ENCODE measurements at places on chromosomes 2 and 18.

DNA sequence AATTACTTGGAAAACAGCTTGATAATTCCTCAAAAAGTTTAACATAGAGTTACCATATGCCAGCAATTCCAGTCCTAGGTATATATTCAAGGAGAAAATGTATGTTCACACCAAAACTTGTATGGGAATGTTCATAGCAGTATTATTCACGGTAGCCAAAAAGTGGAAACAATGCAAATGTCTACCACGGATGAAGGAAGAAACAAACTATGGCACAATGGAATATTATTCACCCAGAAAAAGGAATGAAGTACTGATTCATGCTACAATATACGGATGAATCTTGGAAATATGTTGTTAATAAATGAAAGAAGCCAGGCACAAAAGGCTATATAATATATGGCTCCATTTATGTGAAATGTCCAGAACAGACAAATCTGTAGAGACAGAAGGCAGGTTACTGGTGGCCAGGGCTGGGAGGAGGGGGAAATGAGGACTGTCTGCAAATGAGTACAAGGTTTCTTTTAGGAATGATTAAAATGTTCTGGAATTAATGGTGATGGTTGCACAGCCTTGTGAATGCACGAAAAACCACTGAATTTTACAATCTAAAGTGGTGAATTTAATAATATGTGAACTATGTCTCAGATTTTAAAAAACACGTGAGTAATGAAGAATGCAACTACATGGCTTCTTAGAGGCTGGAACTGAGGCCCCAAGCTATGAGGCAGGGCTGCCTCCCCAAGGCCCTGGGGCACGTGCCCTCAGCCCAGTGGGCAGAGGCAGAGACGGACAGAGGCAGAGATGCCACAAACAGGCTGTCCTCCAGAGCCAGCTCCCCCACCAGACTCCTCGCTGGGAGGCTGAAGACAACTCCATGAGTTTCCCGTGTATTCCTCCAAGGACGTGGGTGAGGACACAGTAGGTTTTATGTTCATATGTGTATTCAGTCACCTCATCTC, 5.0 kb downstream of the LIMS2 start:
- DNase-seq = no peak
- no peak overlapping the region for H3K4me3 ChIP-seq
- no peaks in the 10 kb centered on the region for H3K36me3 ChIP-seq

GRCh38 chr18:69580107-69580506, 179.4 kb downstream of the DOK6 start:
- H3K27me3 ChIP-seq = no peaks in the 10 kb centered on the region
- no peak for DNase-seq
- H3K4me3 ChIP-seq = no peak overlapping the region
- no peak overlapping the region for H3K27ac ChIP-seq
- no peaks in the 10 kb centered on the region for H3K36me3 ChIP-seq

DNA sequence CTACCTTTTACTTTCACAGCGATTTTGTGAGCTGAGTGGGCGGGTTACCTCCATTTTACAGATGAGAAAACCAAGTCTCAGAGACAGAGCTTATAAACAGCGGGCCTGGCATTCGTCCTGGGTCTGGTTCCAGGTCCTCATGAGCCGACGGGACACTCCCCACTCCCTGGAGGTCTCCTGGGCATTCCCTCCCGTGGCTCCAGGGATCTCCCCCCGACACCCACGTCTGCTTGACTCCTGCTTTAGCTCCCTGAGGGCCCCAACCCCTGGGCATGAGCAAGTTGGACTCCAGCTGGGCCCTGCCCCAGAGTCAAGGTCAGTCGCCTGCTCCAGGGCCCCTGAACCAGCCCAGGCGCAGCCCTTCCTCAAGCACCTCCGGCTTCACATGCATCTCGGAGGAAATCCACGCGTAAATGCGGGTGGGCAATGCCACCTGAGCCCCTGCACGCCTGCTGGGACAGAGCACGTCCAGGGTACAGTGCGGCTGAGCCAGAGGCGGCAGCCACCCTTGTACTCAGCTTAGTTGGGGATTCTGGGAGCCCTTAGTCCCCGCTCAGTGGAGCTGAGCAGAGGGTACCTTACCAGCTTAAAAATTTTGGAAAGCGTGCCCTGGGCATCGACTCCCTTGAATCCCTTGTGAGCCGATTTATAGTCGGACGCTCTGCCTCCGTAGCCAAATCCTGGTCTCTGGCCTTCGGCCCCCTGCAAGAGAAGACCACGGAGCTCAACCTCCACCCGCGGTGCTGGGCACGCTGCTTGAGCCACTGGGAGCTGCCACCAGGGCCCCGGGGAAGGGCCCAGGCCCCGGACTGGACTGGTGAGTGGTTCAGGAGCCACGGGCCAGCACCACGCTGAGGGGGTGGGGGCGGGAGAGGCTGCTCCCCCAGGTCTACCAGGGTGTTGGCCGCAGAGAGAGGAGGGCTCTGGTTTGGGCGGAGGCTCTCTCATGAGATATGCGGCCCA, 148.1 kb downstream of the MBP start:
- H3K4me3 ChIP-seq = no peak overlapping the region
- DNase-seq = no peak
- no peaks in the 10 kb centered on the region for H3K27me3 ChIP-seq

GRCh38 chr2:232142049-232142448, 180.5 kb downstream of the DIS3L2 start:
- no peak overlapping the region for H3K4me3 ChIP-seq
- H3K4me1 ChIP-seq = no peaks in the 10 kb centered on the region
- no peaks in the 10 kb centered on the region for H3K36me3 ChIP-seq

GRCh38 chr2:205783872-205784499, 101.7 kb downstream of the NRP2 start:
- no peaks in the 10 kb centered on the region for H3K36me3 ChIP-seq
- H3K27ac ChIP-seq = no peak overlapping the region
- no peak overlapping the region for H3K4me3 ChIP-seq
- no peaks in the 10 kb centered on the region for H3K4me1 ChIP-seq
- no peaks in the 10 kb centered on the region for H3K27me3 ChIP-seq
- DNase-seq = no peak

- H3K27ac ChIP-seq = no peak overlapping the region
- peak; percentile 56 for DNase-seq
- H3K4me1 ChIP-seq = peaks cover 41% of the 10 kb centered on the region
- no peaks in the 10 kb centered on the region for H3K36me3 ChIP-seq
- H3K4me3 ChIP-seq = no peak overlapping the region
These were observed 21.9 kb upstream of the RNF149 start for GRCh38 chr2:101330253-101330933.

DNA sequence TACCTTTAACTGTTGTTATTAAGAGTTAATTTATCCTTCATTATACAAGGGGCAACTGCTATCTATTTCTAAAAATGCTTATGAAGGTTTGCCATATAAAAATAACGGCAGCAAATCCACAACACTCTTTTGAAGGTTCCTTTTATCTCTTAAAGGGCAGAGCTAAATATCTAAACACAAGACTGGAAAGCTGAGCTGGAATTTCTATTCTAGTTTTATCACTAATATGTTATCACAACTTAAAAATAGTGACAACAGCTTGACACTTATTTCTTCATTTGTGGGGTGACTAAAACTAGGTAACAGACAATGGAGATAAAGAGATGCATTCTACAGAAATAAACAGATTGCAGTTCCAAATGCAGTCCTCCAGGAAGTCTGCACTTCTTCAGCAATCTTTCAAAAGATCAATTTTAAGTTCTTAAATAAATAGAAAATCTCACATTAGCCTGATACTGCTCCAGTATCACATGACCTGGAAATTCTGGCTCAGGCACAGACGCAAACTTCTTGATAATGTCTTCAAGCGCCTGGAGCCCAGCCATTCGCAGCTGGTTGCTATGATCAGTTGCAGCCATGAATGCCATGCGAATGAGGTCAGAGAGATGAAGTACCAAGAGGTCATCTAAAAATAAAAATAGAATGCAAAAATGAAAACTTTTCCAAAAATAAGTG, 54.0 kb upstream of the STRN start:
- no peaks in the 10 kb centered on the region for H3K36me3 ChIP-seq
- DNase-seq = no peak
- H3K4me1 ChIP-seq = no peaks in the 10 kb centered on the region
- H3K27me3 ChIP-seq = no peaks in the 10 kb centered on the region
- H3K4me3 ChIP-seq = no peak overlapping the region
- H3K27ac ChIP-seq = no peak overlapping the region

DNA sequence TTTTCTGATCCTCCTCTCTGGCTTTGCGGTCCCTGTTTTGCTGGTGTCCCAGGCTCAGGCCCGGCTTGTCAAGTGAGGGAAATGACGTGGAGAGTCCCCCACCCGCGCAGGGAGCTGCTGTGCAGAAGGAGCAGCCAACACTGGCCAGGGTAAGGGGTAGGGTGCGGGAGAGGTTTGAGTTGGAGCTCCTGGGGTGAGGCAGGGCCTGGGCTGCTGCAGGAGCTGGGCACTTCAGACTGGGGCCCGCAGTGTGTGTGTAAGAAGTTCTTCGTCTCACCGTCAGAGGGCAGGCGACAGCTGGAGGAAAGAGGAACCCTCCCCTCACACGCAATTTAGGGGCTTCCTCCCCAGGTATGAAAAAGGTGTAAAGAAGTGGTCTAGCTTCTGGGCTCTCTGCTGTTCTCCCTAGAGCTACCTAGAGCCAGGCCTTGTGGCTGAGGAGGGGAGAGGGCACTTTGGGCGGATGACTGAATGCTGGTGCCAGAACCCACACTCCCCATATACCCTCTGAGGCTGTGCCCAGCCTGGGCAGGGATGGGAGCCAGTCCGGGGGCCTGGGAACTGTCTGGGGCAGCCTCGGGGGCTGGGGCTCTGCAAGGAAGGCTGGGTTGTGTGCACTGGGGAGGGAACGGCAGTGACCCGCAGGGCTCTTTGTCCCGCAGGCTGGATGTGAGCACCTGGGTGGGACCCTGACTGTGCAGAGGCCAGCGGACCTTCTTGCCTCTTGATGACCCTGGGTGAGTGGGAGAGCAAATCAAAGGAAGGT, 11.8 kb downstream of the CELF4 start:
- H3K27ac ChIP-seq = no peak overlapping the region
- H3K4me3 ChIP-seq = no peak overlapping the region
- H3K4me1 ChIP-seq = no peaks in the 10 kb centered on the region

- H3K4me1 ChIP-seq = peaks cover 10% of the 10 kb centered on the region
- no peak overlapping the region for H3K27ac ChIP-seq
- H3K36me3 ChIP-seq = no peaks in the 10 kb centered on the region
- H3K4me3 ChIP-seq = no peak overlapping the region
These were observed 20.3 kb downstream of the CHMP1B start for GRCh38 chr18:11871501-11871900.

DNA sequence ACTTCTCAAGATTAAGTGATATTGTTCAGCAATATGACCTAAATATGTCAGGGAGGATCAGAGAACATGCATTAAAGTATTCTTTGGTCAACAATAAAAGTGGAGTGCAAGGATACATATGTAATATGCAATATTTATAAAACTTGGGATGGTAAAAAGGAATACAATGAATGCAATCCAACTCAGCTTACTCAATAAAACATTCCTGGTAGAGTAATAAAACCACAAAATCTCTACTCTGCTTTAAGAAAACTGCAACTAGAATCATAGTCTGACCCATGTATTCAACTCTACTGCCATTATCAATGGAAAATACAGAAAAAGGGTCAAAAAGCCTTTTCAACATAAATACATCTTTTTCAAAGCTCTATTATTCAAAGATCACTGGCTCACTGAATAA, 11.6 kb downstream of the IRS1 start:
- H3K4me1 ChIP-seq = peaks cover 6% of the 10 kb centered on the region
- no peak overlapping the region for H3K27ac ChIP-seq
- no peak for DNase-seq
- no peak overlapping the region for H3K4me3 ChIP-seq

DNA sequence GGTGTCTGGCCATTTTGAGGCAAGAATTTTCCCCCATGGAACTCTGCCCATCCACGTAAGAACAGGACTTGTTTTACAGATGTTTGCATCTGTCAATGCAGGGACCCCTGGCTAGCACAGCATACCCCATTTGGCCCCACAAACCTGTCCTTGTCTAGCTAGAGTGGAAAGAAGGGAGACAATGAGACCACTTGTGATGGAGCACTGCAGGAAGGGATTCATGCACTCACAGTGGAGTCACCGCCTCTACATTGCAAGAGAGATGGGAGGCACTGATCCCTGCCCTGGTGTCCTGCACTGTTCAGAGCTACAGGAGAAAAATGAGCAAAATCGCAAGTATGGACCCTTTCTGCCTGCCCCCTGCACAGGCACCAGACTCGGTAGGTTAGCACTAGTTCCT, 32.5 kb downstream of the NPAS2 start:
- H3K4me3 ChIP-seq = no peak overlapping the region
- DNase-seq = no peak
- H3K36me3 ChIP-seq = no peaks in the 10 kb centered on the region
- H3K4me1 ChIP-seq = no peaks in the 10 kb centered on the region
- H3K27ac ChIP-seq = no peak overlapping the region

Measured in Caco-2 (cell line).